ENCODE measurements at places on chromosomes 11 and 22.

DNA sequence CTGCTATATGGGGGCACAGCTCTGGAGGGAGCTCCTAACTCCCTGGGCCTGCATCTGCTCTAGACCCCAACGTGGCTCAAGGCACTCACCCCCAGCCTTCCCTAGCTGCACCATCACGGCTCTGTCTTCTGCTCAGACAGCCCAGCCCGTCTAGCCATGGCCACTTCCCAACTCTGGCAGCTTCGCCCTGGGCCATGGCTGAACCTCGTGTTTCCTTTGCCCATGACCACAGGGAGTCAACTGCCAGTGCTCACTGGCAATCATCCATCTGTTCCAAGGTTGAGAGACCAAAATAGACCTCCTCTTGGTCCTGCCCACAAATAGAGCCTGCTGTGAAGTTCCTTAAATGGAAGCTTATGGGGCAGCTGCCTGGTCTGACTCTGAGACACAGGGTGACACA lies 5.4 kb downstream of the LMO1 start:
- DNase-seq, result no peak

GRCh38 chr11:28820296-28820989 lies 712.3 kb downstream of the METTL15 start:
- DNase-seq, result no peak

DNA sequence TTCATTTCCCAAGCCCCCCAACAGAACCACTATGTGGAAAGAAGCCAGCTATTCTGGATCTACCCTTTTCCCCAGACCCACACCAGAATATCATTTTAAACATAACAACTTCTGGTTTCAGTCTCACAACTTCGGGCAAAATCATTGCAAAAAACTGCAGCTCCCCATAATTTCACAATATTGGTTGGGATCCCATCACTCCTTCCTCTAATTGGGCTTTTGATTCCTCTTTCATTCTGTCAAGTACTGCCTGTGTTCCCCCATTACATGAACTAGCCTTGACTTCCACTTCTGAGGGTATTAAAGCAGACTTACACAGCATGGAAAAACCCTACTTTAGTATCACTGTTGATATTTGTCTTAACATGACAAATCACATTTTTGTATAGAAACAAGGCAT lies 4.1 kb upstream of the APOL3 start:
- DNase-seq, result no peak

DNA sequence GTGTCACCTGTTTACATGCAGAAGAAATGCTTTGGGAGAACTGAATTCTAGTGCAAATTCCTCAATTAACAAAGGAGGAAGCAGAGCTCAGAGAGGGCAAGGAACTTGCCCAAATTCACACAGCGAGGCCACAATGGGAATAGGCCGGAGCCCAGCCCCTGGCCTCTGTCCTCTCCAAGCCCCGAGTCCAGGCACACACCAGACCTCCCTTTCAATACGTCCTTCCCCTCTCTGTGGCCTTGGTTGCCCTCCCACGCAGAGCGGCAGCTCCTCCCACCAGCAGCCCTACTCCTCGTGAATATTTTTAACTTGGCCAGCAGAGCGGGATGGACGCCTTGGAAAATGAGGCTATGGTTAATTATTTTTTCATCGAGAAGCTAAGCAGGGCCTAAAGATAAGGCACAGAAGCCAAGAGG lies 1.6 kb upstream of the CARD10 start:
- no peak for DNase-seq

- no peak for DNase-seq
Measured at GRCh38 chr11:103202048-103202651, 92.9 kb downstream of the DYNC2H1 start.

DNA sequence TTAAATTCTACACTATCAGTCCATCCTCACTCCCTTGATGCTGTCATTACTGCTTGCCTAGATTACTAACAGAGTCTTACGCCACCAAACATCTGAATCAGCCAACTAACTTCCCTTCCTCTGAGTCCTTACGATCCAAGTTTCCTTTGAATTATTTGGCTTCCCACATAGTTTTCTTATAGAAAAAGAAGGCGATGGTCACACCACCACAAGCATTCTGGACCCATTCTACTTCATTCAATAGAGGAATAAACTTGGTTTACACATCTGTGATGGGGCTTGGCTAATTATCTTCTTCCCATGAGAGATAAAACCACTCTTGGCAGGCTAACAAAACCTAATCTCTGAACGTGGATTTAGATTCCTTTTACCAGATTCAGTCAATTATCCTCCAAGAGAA lies 35.0 kb downstream of the INTS4 start:
- no peak for DNase-seq

GRCh38 chr11:111635706-111636045 lies 33.4 kb downstream of the SIK2 start:
- DNase-seq, result no peak

GRCh38 chr22:31179345-31179744 lies 19.4 kb downstream of the RNF185 start:
- DNase-seq, result no peak
